ENCODE measurements at places on chromosomes 3 and 15.

DNA sequence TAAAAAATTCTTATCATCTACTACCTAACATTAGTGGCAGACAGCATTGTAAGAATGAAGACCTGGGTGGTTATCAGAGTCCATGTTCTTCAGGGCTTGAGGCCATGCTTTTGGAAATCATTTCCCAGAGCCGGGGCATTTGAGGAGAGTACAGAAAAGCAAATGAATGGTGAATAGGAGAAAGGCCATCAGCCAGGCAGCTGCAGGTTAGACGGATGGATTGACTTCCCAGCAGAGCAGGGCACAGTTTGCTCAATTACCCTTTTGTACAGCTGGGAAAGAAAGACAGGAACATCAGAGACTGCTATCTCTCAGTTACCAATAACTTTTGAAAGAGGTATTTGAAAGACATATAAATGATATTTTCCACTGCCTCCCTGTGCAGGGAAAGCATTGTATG, 135.6 kb downstream of the ALCAM start:
- no peak for DNase-seq

GRCh38 chr3:181326637-181327223, 337.2 kb upstream of the DNAJC19 start:
- DNase-seq: no peak

- DNase-seq: no peak
Measured at GRCh38 chr15:51558411-51558810, 64.2 kb downstream of the DMXL2 start.

DNA sequence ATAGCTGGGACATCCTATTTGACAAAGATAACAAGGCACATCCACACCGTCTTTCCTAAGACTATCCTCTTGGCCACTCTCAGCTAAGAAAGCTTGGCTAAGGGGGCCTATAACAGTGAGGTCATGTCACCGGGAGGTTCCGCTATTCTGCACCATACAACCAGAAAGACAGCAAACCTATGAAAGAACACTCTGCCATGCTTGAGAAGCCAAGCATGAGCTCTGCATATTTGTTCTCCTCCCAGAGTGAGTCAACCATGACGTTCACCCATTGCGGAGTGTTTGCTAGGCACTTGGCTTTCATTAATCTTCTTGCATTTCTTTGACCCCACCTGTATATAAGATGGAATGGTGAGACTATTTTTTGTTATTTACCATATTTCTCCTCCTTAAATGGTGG, 141.2 kb downstream of the GMNC start:
- no peak for DNase-seq

- DNase-seq: no peak
Measured at GRCh38 chr3:112308151-112308911, 14.3 kb upstream of the SLC9C1 start.

DNA sequence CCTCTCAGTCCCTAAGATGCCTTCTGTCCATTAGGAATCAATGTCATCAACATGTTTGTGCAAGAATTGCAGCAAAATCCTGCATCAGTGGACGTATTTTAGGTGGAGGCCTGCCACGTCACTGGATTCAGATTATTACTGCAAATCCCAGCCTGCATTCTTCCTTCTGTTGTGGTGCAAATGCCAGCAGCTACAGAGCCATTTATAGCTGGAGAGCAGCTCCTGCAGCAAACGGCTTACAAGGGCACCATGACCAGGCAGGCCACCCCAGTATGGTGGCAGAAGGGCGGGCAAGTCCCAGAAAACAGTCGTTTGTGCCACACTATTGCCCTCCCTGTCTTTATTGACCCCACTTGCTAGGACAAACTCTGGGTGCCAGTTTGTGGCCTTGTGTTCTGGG, 74.7 kb downstream of the SNRK start:
- DNase-seq: no peak

GRCh38 chr3:95654570-95655362, 1159.6 kb upstream of the EPHA6 start:
- DNase-seq: no peak

DNA sequence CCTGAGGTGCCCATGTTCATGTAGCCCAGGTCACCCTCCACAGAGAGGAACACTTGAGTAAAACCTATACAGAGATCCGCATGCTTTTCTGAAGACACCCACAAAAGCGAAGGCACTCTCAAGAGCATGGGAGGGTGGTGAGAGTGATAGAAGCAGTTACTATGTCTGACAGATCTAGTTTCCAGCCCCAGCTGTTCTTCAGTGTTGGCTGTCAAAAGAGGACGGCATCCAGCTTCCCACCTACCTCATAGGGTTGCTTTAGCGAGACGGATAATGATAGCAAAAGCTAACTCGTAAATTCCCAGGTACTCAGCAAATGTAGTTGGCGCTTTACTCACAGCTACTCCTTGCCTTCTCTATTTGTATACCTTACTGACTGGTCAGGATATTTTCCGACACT, 3.0 kb upstream of the MEX3B start:
- no peak for DNase-seq

GRCh38 chr3:194262176-194262924, 88.8 kb downstream of the CPN2 start:
- DNase-seq: no peak

- DNase-seq: no peak
Measured at GRCh38 chr3:88033808-88034207, 25.0 kb downstream of the CGGBP1 start.

GRCh38 chr15:57861034-57861638, 154.6 kb downstream of the POLR2M start:
- no peak for DNase-seq

- DNase-seq: no peak
Measured at GRCh38 chr3:11290743-11291680, 18.8 kb downstream of the ATG7 start.

- DNase-seq: no peak
Measured at GRCh38 chr15:99146661-99147060, 41.8 kb downstream of the SYNM start.

GRCh38 chr3:110301781-110302180, 769.8 kb upstream of the NECTIN3 start:
- no peak for DNase-seq

DNA sequence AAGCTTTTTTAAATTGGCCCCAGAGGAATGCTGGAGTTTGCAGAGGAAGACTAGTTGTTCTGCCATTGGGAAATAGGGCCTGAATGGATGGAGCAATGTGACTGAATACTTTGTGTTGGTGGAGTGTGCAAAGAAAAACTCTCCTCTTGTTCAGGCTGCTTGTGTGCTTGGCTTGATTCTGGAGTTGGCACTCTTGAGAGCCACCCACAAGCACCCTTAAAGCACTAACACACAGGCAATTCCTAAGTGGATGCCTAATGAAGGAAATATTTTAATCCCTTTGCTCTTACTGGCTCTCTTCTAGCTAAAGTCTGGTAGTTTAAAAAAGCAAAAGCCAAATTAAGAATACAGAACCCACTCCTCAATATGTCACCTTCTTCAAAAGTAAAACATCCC, 304.4 kb upstream of the C2CD4B start:
- no peak for DNase-seq

GRCh38 chr15:27696530-27696929, 402.6 kb downstream of the OCA2 start:
- DNase-seq: no peak

- DNase-seq: no peak
Measured at GRCh38 chr15:95957861-95958260, 372.6 kb upstream of the NR2F2 start.

GRCh38 chr3:39180546-39181346, 11.6 kb downstream of the XIRP1 start:
- DNase-seq: peak; percentile 88

All from effector memory CD4-positive, alpha-beta T cell (primary cell).